ENCODE measurements at places on chromosomes 16 and 17.
A peak's percentile ranks its signal among the peaks of the same experiment; 100 is the strongest.

- peak; percentile 43 for DNase-seq
Measured at GRCh38 chr16:4511441-4512082, 27.0 kb downstream of the CDIP1 start.

- peak; percentile 20 for DNase-seq
Measured at GRCh38 chr17:2545393-2545792, 33.7 kb upstream of the METTL16 start.

GRCh38 chr16:62280506-62280905 is 244.3 kb upstream of the CDH8 start:
- no peak for DNase-seq

GRCh38 chr16:17257426-17258023 is 213.2 kb downstream of the XYLT1 start:
- no peak for DNase-seq

DNA sequence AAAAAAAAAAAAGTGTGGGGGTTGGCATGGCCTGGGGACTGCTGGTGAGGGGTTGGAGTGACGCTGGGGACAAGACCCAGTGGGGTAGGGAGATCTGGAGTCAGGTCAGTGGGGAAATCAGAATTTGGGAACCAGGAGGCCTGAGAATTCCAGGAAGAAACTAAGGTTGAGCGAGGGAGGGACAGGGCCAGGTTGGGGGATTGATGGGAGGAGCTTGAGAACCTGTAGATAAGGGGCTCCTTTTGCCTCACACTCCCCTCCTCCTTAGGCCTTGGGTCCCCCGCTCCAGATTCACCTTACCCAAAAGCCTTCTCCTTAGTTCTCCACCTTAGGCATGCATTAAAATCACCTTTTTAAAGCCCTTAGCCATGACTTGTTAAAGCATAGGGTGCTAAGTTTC is 8.3 kb upstream of the PYDC1 start:
- DNase-seq, result no peak

- peak; percentile 87 for DNase-seq
Measured at GRCh38 chr17:57480438-57481196, 224.3 kb downstream of the MSI2 start.

- DNase-seq, result no peak
Measured at GRCh38 chr16:81556715-81557284, 112.2 kb downstream of the CMIP start.

- no peak for DNase-seq
Measured at GRCh38 chr17:48681609-48682008, 40.7 kb downstream of the PRAC1 start.

GRCh38 chr16:72897707-72898106 is 150.2 kb downstream of the ZFHX3 start:
- DNase-seq, result no peak

DNA sequence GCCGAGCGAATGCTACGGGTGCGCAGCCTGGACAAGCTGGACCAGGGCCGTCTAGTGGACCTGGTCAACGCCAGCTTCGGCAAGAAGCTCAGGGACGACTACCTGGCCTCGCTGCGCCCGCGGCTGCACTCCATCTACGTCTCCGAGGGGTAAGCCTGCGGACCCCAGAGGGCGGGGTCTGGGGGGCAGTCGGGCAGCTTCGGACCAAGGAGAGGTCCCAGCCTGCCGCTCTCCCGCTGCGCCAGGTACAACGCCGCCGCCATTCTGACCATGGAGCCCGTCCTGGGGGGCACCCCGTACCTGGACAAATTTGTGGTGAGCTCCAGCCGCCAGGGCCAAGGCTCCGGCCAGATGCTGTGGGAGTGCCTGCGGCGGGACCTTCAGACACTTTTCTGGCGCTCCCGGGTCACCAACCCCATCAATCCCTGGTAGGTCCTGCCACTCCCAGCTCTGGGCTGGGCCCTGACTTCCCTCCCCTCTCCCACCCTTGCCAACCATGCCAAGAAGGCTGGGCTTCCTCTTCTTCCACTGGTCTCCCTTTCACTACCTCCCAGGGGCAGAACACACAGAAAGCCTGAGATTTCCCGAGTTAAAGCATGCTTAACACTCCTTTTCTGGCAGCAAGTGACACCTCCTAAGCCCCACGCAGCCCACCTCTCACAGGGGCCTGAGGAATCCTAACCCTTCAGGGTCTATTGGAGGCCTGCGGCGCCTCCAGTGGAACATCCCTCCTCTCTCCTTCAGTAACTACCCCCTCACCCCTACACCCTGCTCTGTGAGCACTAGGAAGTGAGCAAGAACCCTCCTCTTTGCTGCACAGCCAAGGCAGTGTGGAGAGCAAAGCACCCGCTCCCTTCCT is 3.2 kb downstream of the NAGS start:
- no peak for DNase-seq

GRCh38 chr17:2170023-2170422 is 115.1 kb downstream of the HIC1 start:
- no peak for DNase-seq

DNA sequence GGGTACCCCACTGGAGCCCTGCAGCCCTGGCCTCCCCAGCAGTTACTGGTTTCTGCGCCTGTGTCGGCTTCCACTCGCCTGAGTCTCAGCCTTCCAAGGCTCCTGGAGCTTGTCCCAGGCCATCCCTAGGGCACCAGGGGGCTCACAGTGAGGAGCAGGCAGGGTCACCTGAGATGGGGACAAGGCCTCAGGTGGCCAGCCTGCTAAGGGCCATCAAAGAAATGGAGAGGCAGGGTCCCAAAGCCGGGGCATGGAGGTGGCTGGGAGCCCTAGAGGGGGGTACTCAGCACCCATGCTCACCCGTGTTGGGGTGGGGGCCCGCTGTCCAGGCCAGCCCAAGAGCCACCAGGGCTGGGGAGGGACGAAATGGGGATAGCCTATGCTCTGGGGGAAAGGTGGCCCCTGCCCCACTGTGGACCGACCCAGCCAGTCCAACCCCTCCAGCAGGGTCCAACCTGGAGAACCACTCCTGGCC is 1.3 kb downstream of the FASN start:
- DNase-seq, result no peak

- no peak for DNase-seq
Measured at GRCh38 chr16:56073508-56073907, 117.8 kb upstream of the GNAO1 start.

DNA sequence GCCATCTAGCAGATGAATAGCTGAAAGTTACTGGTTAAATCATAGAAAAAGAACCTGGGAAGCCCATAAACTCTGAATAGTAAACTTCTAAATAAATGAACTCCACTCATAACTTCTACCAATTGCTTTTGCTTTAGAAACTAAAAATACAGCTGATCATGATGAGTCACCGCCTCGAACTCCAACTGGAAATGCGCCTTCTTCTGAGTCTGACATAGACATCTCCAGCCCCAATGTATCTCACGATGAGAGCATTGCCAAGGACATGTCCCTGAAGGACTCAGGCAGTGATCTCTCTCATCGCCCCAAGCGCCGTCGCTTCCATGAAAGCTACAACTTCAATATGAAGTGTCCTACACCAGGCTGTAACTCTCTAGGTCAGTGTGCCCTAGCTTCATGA is 9.7 kb downstream of the KAT7 start:
- no peak for DNase-seq

- no peak for DNase-seq
Measured at GRCh38 chr16:73568769-73569168, 520.8 kb upstream of the ZFHX3 start.
